ENCODE measurements at places on chromosomes 3 and 15.

DNA sequence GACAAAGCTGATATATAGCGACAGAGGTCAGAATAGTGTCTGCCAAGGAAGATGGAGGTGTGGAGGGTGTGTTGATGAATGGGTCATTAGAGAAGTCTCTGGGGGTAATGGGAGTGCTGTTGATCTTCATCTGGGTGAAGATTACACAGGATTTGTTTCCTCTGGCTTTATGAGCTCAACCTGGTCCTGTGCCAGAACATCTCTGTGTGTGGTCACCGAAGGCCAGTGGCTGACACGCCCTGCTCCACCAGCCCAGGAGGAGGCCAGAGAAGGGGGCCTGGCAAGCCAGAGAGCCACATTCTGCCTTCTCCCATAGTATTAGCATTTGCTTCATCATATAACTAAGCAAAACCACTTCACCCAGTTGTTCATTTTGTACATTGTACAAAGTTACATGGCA lies 121.1 kb downstream of the ZNF621 start:
- DNase-seq = no peak

- DNase-seq = no peak
These were observed 8.7 kb downstream of the DCUN1D1 start for GRCh38 chr3:182971637-182972036.

GRCh38 chr3:36876181-36876936 lies 68.5 kb downstream of the TRANK1 start:
- DNase-seq = no peak

DNA sequence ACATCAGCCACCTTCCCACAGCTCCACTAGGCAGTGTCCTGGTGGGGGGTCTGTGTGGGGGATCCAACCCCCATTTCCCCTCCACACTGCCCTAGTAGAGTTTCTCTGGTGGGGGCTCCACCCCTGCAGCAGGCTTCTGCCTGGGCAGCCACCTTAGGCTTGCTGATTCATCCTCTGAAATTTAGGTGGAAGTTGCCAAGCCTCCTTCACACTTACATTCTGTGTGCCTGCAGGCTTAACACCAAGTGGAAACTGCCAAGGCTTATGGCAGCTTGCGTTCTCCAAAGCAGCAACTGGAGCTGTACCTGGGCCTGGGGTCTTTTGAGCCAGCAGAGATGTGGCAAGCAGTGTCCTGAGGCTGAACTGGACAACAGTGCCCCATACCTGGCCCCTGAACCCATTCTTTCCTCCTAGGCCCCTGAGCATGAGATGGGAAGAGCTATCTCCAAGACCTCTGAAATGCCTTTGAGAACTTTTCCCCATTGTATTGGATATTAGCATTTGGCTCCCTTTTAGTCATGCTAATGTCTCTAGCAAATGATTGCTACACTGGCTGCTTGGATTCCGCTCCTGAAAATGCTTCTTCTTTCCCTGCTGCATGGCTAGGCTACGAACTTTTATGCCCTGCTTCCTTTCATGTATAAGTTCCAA lies 32.5 kb downstream of the CPN2 start:
- no peak for DNase-seq

- no peak for DNase-seq
These were observed 105.9 kb upstream of the TSC22D2 start for GRCh38 chr3:150302246-150302645.

DNA sequence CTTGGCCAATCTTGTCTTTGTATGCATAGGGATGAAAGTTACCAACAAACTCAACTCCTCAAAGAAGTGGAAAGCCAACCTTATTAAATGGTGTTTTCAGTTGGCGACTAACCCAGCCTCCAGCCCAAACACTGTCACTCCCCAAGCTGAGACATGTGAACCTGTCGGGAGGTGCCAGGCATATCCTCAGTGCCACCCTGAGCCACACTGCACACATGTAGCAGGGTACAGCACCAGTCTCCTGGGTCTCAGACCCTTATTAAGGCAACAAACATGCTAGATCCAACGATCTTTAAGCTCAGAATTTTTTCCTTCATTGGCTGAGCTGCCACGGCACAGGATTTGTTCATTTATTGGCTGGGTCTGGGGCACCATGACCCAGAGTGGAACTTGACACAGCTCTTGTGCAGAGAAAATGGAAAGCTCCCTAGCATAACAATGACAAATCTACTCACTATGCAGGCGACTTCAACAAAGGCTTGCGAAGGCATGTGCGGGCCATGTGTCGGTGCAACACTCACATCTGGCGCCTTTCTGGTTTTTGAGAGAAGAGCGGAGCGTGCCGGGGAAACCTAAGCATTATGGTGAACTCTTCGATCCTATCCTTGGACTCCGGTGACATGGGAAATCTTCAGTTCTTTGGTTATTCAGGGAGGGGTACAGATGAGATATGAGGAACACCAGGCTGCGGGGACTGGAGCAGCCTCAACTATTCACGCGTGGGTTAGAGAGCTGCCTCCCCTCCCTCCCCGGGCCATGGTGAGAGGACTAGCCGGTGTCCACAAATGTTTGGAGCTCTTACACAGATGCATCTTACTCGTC lies 190.1 kb downstream of the FAM43A start:
- no peak for DNase-seq

DNA sequence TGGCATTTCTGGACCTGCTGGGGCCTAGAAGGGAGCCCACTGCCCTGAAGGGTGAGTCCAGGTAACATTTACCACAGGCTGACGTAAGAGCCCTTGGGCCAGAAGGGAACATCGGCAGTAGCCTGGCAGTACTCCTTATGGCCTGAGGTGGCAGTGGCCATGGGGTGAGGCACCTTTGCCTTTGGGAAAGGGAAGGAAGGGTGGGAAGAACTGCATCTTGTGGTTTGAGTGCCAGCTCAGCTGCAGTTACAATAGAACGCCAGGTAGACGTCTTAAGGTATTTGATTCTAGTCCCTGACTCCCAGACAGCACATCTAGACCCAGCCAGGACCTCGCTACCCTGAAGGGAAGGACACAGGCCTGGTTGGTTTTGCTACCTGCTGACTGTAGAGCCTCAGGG lies 104.9 kb downstream of the SOX14 start:
- DNase-seq = no peak

- no peak for DNase-seq
These were observed 6.6 kb downstream of the MFGE8 start for GRCh38 chr15:88906551-88906950.

GRCh38 chr15:68199340-68199739 lies 5.8 kb downstream of the CALML4 start:
- DNase-seq = no peak

GRCh38 chr3:104750581-104750980 lies 616.1 kb upstream of the ALCAM start:
- DNase-seq = no peak

GRCh38 chr3:150764566-150764965 lies 1.6 kb upstream of the SIAH2 start:
- DNase-seq = no peak

DNA sequence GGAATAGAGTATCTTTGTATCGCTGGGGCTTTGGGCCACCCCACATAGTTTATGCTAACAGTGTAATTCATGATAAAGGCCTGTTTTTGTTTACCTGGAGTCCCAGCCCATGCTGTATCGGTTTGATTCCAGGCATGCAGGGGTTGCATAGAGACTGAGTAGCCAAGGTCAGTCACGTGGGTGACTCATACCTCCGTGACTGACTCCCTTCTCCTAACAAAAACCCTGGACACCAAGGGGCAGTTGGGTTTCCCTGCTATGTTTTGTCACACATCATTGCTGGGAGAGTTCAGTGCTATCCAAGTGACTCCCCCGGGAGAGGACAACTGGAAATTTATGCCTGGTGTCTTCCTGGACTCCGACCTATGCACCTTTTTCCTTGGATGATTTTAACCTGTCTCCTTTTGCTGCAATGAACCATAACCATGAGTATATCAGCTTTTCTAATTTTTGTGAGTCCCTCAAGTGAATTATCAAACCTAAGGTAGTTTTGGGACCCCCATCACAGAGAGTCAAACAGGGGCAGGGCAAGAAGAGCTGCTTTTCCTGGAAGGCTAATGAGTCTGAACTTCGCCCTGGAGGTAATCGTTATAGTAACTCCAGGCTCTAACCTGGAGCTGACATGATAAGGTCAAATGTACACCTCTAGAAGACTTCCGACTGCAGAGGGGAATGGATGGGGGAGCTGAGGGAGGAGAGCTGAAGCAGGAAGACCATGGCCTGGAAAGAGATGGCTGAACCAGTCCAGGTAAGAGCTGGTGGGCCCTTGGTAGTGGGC lies 57.0 kb downstream of the SRGAP3 start:
- DNase-seq = no peak

DNA sequence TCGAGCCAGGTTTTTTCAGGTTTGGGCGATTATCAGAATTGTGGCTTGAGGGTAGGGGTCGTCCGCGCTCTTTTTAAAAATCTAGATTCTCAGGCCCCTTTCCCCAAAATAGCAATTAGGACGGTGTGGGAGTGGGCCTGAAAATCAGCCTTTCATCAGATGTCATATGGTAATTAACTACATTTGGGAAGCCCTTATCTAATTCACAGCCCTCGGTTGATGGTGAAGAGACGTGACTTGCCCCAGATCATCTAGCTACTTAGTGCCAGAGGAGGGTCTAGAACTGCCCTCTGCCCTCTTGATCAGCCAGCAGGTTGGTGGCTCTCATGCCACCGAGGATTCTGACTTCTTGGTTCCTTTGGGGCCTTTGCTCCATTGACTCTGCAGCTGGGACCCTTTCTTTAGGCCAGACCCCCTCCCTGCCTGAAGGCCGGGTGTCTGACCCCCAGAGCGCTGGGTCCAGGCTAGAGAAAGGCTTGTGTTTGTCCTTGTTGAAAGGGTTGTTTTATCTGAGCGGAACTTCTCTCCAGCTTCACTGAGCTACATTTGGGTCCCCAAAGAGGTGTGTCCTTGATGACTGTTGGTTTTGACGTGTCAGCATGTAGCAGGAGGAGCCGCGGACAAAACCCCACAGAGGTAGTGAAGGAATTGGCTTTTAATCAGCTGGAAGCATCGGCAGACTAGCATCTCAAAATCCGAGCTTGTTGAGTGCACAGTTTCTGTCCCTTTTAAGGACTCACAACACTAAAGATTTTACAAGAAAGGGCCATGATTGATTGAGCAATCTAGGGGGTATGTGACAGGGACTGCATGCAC lies 857 bp downstream of the AEN start:
- peak; percentile 7 for DNase-seq

DNA sequence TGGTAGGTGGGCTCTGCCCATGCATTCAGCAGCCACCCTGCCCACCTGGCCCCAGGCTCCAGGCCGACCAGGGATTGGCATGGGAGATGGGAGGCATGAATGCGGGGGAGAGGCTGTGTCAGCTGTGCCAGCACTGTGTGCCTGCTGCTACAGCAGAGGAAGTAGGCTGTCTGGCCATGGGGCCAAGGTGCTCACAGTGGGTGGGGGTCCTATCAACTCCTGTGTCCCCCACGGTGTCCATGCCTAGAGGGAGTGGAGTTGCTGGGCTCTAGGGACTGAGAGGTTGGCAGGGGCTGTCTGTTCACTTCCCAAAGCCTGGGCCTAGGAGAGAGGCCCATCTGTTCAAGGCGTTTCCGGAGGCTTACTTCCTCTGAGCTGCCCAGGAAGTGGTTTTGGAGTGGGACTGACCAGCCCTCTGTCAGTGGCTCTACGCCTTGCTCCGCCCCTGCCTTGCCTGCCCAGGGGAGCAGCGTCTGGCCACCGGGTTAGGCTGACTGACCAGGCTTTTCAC lies 5.8 kb downstream of the PRKCD start:
- DNase-seq = no peak

GRCh38 chr3:121995161-121996137 lies 26.6 kb downstream of the ILDR1 start:
- DNase-seq = peak; percentile 26

DNA sequence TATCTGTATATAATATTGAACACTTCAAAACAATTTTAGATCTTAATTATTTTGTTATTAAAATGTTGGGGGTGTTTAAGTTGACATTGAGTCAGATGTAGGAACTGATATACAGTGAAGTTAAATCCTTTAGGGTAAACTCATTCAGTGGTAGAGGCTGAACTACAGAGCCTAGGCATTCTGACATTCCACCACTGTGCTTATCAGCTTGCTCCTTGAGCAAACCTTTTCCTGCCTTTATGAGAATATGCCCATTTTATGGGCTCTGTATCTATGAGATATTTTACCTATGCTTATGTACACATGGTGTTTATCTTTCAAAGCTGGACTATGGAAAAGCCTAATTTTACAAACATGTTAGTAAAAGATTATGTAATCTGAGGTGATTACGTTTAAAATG lies 407.5 kb downstream of the ZBTB20 start:
- DNase-seq = no peak

DNA sequence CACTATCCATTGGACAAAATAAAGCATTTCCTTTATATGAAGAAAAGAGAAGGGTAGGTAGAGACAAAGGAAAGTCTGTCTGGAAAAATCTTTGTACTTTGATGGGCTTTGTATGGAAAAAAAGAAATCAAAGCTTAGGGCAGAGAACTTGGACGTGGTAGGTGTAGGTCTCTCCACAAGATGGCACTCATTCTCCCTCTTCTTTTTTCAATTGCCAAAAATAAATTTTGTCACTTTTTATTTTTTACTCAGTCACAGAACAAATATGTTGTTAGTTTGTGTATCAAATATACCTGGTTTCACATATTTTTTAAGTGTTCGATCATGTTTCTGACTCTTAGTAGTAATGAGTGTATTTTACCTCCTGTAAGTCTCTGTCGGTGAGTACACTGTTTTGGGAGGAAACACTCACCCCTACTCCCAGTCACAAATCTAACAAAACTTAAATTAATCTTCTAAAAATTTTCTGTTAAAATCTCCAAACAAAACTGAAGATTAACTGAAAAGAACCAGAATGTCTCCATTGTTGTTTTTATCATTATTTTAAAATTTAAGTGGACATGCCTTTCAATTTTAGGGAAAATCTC lies 415.8 kb upstream of the GOLIM4 start:
- peak; percentile 5 for DNase-seq

DNA sequence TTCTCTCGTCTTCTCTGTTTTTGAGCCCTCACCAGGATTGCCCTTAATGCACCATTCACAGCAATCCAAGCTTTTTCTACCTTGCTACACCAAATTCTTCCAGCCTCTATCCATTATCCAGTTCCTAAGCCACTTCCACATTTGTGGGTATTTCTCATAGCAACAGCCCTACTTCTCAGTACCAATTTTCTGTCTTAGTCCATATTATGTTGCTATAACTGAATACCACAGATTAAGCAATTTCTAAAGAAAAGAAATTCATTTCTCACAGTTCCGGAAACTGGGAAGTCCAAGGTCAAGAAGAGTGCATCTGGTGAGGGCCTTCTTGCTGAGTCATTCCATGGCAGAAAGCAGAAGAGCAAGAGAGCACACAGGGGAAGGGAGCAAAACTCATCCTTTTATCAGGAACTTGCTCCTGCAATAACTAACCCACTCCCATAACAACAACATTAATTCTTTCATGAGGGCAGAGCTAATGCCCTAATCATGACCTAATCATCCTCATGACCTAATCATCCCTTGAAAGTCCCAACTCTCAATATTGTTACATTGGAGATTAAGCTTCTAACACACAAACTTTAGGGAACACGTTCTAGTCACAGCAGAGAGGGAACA lies 9.7 kb upstream of the EIF1B start:
- DNase-seq = no peak
